Chondrocyte (in vitro differentiated cells): ENCODE measurements at places on chromosomes 6 and 20.

- no peak for DNase-seq
Measured at GRCh38 chr6:134550604-134551003, 232.7 kb upstream of the SGK1 start.

DNA sequence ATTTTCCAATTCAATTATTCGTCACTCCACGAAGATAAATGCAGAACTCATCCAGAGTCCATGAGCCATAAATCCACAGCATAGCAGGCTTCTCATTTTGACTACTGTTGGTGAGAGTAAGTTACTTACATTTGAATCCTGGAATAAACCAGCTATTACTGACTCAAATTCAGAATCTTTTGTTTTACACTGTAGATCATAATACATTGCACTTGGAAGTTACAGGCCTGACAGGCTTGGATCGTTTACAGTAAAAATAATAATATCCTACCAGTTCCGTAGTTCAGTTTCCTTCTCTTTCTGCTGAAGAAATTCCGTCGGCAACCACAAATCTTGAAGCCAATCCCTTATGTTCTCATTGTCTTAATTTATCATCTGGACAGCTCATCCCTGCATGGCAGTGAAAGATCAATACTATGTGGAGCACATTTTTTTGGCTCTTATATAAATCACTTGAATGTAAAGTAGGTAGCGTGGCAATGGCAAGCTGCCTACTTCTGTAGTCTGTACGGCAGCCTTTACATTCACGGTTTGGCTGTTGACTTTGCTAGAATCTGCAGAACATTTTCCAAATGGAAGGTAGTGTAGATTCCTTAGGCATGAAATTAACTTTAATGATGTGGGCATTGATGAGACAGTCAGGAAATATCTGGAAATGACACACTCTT, 142.9 kb downstream of the WDR27 start:
- DNase-seq = no peak

DNA sequence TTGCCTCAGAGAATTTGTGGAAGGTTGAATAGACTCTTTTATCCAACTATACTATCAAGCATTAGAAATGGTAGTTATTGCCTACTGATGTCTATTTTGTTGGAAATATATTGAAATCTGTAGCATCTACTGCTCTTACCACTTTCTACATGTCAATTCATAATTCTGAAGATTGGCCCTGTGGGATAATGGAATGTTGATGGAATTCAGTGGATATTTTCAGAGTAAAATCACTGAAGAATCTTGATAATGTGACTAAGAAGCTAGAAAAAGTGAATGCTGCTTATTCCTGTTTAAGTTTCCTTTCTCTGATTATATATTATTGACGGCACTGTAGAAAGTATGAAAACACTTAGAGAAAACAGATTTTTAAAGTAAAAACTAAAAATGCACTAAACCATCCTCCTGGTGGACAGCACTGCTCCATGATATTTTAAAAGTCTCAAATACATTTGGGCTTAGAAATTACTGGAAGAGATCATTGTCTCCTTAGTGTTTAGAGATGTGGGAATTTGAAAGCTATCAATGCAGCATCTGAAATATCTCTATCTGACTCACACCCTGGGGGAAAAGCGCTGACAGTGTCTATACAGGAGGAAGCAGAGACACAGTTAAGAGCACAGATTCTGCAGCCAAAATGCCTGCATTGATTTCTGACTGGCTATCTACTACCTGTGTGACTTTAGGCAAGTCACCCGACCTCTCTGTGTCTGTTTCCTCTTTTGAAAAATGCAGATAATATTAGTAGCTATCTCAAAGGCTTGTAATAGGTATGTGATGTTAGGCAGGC, 37.9 kb upstream of the RCAN2 start:
- no peak for DNase-seq

DNA sequence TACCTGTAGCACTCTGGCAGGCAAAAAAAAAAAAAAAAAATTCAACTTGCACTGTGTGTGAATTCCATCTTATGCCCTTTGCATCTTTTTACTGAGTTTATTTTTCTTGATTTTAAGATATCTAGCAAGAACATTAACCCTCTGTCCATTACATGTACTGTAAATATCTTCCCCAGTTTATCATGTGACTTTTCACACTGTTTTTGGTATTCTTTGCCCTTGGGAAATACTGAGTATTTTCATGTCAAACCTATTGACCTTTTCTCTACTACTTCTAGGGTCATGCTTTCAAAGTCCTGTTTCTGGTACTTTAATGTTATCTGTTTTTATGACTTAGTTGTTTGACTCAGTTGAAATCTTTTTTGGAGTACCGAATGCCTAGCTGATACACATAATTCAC, 843 bp upstream of the HUS1B start:
- no peak for DNase-seq

DNA sequence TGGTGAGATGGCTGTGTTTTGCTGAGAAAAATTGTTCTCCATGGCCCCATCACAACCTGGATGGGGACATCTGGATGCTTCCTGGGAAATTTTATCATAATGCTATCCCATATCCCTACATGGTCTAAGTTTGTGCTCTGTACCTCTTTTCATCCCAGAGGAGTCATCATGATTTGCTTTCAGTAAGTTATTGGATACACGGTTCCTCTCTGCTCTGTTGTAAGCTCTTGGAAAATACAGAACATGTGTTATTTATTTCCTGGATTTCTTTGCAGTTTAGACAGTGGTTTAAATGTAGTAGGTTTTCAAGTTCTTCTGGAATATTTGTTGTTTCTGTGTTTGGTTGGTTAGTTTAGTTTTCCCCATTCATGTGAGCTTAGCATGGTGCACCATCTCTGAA, 129.2 kb upstream of the ECI2 start:
- no peak for DNase-seq

GRCh38 chr6:3687847-3688246, 63.7 kb downstream of the PXDC1 start:
- DNase-seq = no peak

DNA sequence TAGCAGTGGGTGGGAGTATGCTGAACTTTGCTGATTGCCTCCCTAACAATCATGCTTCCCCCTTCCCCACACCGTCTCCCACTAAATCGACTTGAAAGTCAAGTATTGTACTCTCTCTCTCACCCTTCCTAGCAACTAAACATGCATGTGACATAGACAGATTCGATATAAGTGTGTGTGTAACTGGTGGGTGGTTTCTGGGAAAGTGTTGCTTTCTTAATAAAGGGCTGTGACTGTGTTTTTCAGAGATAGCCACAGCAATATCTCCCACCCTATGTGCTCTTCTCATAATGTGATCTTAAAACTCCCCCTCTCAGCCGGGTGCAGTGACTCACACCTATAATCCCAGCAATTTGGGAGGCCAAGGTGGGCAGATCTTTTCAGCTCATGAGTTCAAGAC, 49.3 kb upstream of the E2F3 start:
- DNase-seq = no peak

DNA sequence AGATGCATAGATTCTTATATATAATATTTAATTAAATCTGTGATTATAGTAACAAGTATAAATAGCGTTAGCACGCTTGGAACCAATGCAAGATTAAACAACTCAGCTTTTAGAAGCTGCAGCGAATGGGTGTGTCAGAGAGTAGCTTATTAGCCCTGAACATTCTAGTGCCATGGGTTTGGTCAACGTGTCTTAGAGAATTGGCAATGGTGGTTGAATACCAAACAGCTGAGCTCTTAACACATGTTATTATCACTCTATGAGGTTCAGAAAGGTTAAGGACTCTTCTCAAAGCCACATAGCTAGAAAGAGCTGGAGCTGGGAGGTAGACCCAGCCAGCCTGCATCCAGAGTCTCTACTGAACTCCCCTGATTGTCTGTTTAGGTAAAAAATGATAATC, 284.2 kb upstream of the CHD6 start:
- no peak for DNase-seq

GRCh38 chr6:5326022-5326641, 64.8 kb downstream of the FARS2 start:
- DNase-seq = no peak

GRCh38 chr6:52497652-52498408, 77.7 kb downstream of the EFHC1 start:
- no peak for DNase-seq

- DNase-seq = no peak
Measured at GRCh38 chr6:124722141-124722878, 239.9 kb upstream of the RNF217 start.

DNA sequence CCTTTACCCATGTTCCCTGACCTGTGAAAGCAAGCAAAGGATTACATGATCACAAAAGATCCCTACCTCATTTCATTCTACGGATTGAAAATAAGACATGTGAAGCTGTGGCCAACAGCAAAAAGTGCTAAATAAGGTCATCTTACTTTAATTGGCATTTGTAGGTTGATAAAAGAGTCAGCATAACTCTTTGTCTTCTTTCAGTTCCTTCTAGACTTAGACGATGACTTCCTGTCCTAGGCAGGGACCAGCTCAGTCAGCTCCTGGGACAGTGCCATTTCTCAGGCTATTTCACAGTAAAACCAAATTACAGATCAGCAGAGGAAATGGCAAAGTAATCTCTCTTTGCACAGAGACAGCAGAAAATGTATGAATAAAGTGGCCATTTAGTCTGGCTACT, 480.7 kb downstream of the RFPL4B start:
- DNase-seq = no peak

- DNase-seq = no peak
Measured at GRCh38 chr6:14464055-14464454, 346.5 kb downstream of the CD83 start.

DNA sequence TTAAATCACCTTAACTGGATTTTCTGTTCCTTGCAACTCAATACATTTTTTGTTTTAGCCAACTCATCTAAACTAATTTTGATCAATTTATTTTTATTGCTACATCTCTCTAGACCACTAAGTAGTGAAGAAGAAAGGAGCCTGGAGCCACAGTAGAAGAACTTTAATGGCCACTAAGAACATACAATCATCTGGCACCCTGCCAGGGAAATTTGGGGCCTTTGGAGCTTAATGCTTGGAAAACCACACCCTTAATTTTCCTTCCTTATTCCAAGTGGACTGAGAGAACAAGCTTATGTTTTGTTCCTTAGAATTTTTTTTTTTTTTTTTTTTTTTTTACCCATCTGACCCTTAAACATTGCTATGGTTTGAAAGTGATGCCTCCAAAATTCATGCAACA, 12.0 kb upstream of the GMDS start:
- DNase-seq = no peak

DNA sequence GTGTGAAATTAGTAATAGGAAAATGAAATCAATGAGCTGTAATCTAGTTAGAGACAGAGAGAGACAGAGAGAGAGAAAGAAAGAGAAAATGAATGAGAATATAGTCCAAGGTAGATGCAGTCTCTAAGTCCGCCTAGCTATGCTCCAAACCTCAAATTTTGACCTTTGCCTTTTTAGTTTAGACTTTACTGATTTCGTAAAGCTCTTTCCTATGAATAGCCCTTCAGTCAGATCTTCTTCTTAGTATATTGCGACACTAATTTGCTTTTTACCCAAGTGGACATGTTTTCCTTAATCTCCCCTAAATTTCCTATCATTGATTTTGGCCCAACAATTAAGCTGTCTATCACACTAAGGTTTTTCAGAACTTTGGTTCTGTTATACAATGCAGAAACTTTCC, 49.5 kb downstream of the TFAP2D start:
- no peak for DNase-seq

DNA sequence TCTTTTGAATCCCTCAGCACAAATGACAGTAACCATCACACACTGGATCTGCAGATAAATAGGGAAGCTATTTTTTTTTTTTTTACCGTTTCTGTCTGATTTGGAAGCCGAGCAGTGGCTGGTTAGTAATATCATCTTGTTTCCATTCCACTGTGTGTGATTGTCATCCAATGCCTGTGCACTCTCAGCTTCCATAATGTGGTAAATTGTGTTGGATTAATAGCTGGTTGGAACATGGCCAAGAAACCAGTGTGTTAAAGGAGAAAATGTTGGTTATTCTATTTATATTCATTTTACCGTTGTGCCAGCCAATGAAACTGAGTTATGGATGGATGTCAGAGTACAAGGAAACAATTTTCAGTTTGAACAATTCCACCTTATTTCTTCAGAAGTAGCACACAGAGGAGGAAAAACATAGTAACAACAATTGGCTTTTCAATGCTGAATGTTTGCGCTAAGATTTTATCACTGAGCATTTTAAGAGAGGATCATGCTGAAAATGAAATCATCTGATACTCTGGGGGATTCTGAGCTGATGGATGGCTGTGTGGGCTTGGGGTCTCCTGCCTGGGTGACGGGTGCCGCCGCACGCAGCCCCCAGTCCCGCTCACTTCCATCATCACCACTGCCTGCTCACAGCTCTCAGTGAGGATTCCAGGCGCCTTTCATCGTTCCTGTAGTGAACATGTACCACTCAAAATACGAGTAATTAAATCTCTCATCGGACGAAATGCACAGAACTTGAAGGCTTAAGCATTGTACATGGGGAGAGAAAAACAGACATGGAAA, 40.7 kb upstream of the EXOC2 start:
- no peak for DNase-seq

- DNase-seq = no peak
Measured at GRCh38 chr20:57048027-57048869, 218.2 kb downstream of the BMP7 start.

DNA sequence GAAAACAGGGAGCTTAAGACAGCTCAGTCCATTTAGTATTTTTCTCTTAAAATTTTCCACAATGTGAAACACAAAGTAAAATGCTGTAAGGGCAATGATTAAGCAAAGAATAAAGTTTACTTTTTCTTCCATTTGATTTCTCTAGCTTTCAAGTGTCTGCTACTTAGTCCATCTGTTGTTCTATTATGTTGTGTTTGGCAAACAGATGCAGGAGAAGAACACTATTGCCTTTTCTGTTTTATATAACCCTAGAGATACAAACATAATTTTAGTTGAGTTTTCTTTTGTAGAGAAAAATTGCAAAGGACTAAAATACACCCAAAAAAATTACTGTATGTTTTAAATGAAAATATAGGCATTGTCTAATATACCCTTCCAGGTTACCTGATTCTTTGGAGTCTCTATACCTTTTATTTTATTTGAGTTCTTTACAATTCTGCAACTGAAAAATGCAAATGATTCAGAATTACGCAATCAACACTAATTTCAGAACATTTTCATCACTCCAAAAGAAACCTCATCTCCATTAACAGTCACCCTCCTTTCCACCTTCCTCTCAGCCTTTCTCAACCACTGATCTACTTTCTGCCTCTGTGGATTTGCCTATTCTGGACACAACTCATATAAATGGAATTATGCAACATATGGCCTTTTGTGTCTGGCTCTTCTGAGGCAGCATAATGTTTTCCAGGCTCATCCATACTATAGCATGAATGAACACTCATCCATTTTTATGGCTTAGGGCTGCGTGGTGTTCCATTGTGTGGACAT, 96.9 kb downstream of the MKKS start:
- DNase-seq = no peak

DNA sequence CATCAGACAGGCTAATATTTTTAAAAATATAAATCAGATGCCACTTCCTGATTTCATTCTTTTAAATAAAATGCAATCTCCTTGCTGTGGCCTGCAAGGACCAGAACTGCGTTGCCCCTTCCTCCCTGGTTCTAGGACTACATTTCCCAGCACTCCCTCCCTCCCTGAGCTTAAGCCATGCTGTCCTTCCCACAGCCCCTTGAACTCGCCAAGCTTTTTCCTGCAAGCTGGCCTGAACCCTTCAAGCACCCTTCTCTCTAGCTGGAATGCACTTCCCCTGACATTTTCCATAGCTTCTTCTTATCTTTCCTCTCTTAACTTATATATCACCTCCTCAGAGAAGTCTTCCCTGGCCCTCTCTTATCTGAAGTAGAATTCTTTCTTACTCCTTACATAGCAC, 6.1 kb upstream of the DOK5 start:
- DNase-seq = no peak
